ENCODE measurements at places on chromosomes 7 and 10.

- DNase-seq: no peak
Observed at GRCh38 chr7:80298201-80298600, 163.6 kb downstream of the GNAI1 start.

DNA sequence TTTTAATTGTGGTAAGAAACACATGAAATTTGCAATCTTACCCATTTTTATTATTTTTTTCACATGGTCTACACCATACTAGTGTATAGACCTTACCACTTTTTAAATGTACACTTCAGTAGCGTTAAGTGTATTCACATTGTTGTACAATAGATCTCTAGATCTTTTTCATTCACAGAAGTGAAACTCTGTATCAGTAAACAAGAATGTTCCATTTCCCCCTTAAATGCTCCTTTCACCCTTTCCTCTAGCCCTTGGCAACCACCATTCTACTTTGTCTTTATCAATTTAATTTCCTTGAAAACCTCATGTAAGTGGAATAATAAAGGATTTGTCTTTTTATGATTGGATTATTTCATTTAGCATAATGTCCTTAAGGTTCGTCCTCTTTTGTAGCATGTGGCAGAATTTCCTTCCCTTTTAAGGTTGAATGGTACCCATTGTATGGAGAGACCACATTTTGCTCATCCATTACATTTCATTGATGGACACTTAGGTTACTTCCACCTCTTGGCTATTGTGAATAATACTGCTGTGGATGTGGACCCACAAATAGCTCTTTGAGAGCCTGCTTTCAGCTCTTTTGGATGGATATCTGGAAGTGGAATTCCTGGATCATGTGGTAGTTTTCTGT, 45.7 kb downstream of the SNX10 start:
- DNase-seq: no peak

DNA sequence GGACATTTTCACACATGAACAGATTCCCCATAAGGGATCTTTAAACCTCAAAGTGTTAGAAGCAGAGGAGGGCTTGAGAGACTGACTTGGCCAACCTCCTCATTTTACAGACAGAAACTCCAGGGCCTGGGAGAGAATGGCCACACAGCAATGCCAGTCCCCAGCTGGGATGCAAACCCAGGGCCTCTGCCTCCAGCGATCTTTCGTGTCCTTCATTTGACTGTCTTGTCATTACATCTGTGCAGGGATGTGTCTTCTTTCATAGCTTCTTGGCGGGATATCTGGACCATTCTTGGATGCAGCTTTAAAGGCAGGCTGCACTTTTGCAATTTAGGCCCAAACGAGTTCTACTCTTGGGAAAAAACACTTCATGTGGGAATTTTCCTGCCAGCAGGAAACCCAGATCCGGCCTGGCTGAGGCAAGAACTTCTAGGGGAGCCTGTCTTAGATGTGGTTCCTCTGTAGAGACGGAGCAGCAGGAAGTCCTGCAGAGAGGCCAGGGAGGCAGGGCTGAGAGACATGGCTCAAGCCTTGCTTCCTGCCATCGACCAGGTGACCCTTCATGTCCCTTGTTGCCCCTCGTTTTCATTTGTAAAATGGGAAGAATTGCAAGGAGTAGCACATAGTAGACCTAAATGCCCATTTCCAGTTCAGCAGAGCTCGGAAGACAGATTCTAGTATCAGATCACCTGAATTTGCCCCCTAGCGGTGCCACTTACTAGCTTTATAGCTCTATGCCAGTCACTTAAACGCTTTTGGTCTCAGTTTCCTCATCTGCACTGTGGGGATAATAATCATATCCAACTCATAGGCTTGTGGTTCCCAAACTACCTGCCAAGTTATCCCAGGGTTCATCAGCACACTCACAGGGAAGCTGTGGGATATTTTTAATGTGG, 43.9 kb upstream of the SLC29A3 start:
- no peak for DNase-seq

GRCh38 chr7:45574669-45575500, 717 bp downstream of the ADCY1 start:
- DNase-seq: no peak

GRCh38 chr7:44201813-44202212, 1.0 kb downstream of the YKT6 start:
- DNase-seq: no peak

DNA sequence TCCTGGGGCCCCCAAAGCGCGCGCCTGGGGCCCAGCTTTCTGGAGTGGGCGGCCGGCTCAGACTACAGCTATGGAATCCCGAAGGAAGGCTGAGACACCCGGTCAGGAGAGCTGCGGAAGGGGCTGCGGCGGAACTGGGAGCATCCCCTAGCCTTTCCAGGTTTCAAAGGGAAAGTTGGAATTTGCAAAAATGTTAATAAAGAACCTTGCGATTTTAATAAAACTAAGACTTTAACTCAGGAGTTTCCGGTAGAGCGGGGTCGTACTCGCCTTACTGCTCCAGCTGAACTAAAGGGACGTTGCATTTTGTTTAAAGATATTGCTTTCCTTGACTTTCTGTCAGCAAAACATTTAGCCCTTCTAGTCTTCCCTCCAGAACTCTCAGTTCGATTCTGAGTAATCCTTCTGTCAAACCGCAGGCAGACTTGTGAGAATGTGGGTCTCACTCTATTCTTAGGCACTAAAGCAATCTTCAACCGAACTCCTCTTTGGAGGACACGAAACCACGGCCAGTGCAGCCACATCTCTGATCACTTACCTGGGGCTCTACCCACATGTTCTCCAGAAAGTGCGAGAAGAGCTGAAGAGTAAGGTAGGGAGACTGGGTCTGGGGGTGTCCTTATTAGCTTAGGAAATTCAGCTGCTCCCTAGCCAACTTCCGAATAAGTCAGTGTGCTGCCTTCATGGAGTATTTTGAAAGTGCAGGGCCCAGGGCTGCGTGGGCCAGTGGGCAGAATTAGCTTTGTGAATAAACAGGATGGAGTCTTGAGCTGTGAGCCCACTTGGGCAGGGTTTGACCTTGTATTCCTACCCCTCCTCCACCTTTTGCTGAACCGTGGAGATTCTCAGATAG, 1.9 kb downstream of the CYP26A1 start:
- no peak for DNase-seq

GRCh38 chr10:30420266-30420665, 13.7 kb upstream of the MAP3K8 start:
- DNase-seq: no peak

GRCh38 chr10:69265521-69265920, 12.8 kb upstream of the HK1 start:
- DNase-seq: no peak

DNA sequence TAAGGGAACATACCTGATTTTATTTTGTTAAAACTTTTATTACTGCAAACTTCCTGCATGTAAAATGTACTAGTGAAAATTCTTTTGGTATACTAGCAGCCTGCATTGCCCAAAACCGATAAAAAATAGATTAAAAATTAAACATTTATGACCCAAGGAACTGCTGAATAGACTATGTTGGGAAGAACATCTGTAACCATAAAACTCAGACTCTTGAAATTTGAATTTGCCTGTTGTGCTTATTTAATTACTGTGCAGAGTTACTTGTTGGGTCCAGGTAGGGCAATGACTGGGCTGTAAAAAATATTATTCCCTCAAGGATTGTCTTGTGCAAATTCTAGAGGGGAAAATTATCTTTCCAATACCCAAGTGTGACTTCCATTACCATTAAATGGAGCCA, 193.5 kb upstream of the PITRM1 start:
- DNase-seq: no peak
